ENCODE measurements at places on chromosomes 6 and 20.

DNA sequence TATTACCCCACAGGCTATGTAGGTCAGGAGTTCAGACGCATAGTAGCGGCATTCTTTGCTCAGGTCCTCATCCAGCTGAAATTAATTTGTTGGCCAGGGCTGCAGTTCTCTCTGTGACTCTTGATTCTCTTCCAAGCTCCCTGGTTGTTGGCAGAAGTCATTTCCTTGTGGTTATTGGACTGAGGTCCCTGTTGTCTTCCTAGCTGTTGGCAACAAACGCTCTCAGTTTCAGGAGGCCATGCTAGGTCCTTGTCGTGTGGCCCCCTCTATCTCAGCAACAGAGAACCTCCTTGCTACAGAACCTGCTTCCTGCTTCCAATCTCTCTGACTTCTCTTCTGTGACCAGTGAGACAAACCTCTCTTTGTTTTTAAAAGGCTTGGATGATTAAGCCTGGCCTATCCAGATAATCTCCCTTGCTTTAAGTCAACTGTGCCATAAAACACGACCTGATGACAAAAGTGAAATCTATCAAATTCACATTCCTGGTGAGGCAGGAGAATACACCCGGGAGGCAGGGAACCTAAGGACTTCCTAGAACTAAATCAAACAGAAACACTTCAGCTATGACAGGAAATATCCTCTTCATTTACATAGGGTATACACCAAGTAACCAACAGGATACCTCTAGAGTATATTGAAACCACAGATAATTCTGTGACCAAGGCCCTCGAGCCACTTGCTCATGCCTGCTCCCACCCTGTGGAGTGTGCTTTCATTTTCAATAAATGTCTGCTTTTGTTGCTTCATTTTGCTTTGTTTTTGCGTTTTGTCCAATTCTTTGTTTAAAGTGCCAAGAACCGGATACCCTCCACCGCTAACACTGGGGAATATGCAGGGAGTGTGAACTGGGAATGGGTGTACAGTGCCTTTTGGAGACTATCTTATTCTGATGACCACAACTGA is 196.0 kb downstream of the BTBD3 start:
- no peak for DNase-seq

DNA sequence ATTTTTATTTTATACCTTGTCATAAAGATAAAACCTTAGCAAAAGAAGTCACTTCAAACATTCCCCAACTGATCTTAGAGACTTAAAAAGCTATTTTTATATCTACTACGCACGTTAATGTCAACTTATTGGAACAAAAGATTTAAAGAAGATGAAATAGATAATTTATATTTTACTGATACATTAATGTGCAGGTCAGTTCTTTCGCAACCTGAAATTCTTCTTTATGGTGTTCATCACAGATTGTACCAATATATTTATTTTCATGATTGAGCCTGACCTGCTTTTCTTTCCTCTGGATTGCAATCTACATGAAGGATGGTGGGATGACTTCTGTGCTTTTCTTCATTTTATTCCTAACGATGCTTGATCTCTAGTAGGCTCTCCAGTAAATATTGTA is 596.3 kb downstream of the PHF3 start:
- DNase-seq = no peak

- DNase-seq = no peak
Observed at GRCh38 chr6:130143709-130144108, 79.0 kb downstream of the SAMD3 start.

DNA sequence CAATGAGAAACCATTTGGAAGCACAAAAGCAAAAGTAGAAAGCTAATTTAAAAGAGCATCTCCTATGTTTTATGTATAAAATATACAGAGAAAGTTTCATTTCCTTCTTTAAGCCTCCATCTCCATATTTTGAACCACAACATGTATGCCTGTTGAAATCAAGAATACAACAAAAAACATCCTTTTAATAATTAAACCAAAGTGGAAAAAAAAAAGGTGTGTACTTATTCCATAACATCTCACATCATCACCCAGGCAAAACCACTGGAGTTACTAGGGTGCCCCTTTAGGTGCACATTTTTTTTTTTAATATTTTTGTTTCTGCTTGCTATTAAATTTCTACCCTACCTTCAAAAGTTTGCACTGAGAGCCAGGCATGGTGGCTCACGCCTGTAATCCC is 43.0 kb downstream of the EDN1 start:
- no peak for DNase-seq

GRCh38 chr20:49580813-49581174 is 12.9 kb upstream of the PTGIS start:
- no peak for DNase-seq

DNA sequence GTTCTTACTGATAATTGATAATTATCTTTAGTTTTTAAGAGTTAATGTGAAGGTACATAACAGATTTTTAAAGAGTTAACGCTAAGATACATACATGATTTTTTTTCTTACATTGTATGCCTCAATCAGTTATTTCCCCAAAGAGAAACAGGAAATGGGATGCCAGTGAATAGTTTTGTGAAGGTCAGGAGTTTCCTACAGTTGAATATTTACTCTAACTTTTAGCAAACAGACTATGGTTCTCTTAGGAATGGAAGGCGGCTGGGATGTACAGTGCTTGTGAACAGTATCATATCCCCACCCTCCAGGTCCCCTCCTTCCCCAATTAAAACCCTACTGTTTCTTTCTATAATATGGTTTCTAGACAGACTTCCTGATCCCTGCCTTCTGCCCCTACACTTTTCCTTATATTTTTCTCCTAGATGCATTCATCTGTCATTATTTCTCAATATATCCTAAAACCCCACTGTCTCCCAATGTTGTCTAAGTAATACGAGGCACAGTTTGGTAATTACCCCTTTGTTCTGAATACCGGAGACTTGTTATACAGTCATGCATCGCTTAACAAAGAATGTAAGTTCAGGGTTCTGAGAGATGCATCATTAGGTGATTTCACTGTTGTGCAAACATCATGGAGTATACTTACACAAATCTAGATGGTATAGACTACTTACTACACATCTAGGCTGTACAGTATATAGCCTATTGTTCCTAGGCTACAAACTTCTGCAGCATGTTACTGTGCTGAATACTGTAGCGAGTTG is 29.2 kb downstream of the SLC35A1 start:
- DNase-seq = no peak

DNA sequence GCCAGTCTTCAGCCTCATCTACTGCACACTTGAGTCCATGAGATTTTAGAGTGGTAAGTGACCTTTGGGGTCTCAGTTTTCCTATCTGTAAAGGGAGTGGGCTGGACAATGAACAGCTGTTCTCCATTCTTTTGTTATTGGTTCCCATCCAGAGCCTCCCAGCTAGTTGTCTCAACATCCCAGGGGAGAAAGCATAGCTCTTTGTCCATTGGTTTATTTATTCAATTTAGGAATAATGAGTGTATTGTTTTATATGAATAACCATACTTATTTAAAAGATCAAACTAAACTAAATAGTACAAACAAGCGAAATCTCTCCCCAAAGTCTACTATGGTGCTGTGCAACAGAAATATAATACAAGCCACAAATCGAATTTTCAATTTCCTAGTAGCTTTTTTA is 13.7 kb downstream of the PIGT start:
- DNase-seq = no peak

GRCh38 chr20:25237610-25238318 is 10.1 kb upstream of the PYGB start:
- DNase-seq = no peak

DNA sequence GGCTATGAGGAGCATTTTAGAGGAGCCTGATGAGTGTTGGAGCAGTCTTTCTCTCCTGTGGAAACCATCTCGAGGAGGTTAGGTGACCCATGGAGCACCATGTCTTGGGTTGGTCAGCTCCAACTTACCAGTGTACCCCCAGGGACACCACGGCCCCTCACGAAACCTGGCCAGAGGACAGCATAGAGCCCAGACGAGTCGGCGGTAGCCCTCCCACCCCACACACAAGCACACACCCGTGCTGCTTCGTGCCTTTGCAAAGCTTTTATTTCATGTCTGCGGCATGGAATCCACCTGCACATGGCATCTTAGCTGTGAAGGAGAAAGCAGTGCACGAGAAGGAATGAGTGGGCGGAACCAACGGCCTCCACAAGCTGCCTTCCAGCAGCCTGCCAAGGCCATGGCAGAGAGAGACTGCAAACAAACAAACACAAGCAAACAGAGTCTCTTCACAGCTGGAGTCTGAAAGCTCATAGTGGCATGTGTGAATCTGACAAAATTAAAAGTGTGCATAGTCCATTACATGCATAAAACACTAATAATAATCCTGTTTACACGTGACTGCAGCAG is 53.6 kb downstream of the EZR start:
- DNase-seq = no peak

DNA sequence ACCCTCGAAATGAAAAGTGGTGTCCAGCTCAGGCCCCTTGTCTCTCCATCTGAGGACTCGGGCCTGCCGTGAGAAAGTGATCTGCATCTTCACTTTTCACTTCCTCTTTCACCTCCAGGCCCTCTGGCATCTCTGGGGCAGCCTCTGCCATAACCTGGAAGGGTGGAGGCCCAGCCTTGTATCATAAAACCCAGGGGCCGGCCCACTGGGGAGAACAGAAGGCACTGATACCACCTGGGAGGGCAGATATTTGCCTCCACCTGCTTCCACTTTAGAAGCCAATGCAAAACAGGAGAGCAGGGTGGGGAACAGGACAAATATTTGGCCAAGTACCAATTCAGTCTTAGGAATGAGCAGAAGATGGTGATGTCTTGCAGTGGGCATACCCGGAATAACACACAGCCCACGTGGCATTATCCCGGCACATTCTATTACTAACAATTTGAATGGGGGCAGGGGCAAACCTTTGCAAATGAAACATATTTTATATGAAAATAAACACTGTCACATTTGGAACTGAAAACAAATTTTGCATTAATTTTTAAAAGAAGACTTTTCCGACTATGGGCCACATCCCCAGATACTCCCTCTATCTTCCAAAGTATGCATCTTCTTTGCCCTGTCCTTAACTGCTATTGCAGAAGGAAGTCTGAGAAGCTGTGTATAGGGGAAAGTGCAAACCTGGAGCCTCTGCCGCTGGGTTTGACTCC is 69.2 kb upstream of the TBC1D7 start:
- no peak for DNase-seq

DNA sequence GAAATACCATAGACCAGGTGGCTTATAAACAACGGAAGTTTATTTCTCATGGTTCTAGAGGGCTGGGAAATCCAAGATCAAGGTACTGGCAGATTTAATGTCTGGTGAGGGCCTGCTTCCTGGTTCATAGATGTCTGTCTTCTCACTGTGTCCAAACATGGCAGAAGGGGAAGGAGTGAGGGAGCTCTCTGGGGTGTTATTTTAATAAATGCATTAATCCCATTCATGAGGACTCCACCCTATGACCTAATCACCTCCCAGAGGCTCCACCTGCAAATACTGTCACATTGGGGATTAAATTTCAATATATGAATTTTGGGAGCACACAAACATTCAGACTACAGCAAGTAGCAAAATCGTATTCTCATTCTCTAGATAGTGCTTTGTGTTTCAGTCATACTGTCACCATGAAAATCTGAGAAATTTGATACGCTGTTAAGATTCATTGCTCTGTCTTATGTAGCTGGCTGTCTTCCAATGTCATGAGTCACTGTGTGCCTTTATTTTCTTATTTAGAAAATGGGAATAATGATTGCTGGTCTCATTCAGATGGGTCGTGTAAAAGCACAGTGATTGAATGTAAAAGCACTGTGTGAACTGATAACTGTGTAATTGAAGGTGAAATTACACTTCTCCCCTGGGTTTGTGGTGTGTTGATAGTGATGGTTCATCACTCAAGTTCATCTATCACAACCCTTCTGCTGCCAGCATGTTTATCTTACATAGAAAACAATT is 8.9 kb upstream of the ERVFRD-1 start:
- DNase-seq = no peak

- no peak for DNase-seq
Observed at GRCh38 chr6:44211284-44211683, 5.4 kb upstream of the MYMX start.

DNA sequence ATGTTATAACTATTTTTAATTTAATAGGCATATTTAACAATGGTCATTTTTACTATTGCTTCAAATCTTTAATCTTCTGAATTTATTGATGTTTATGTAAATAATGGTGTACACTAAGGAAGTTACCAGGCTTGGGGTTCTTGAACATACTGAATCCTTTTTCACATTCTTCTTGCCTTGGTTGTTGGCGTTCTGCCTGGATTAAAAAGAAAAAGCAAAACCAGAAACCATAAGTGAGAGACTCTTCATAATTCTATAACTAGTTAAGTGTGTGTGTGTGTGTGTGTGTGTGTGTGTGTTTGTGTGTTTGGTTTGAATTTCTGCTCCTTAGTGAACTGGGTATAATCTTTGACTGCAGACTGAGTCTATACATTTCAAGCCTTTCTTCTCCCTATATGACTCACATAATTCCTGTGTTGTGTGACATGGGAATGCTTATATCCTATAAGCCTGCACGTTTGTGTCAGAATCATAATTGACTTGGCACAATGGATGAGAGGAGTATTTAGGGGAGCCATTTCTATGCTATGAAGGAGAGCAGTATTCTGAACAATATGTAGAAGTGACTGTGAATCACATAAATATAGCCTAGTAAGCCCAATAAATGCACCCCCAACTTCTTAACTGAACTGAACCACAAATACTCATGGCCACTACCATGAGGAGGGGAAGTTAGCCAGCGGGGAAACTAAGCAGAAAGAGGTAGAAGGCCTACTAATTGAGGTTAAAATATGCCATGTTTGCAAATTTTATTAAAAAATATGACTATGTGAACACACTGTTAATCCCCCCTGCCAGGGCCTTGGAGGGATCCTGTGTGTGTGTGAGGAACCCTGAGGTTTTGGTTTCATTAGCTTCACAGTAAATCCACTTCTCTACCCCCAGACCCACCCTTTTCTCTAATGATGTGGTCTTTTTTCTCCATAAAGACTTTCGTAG is 425.5 kb downstream of the BCKDHB start:
- DNase-seq = no peak

DNA sequence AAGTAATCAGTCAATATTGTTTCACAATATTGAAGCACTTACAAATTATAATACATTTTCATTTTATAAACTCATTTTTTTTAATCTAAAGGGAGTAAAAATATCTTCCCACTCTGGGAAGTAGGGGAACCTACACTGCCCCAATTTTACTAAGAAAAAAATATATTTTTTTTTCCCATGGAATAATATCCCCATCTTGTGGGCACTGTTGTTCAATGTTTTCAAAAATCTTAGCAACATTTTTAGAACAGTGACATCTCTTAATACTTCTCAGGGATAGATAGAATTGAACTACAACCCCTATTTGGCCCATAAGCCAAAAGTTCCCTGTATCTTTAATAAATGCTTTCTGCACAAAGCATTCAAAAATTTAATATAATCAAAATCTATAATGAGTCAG is 42.9 kb downstream of the ARHGAP18 start:
- no peak for DNase-seq

All from NCI-H524 treated with DMSO at 0.1 percent for 48 hours (cell line).